ENCODE measurements at places on chromosomes 11 and 22.

DNA sequence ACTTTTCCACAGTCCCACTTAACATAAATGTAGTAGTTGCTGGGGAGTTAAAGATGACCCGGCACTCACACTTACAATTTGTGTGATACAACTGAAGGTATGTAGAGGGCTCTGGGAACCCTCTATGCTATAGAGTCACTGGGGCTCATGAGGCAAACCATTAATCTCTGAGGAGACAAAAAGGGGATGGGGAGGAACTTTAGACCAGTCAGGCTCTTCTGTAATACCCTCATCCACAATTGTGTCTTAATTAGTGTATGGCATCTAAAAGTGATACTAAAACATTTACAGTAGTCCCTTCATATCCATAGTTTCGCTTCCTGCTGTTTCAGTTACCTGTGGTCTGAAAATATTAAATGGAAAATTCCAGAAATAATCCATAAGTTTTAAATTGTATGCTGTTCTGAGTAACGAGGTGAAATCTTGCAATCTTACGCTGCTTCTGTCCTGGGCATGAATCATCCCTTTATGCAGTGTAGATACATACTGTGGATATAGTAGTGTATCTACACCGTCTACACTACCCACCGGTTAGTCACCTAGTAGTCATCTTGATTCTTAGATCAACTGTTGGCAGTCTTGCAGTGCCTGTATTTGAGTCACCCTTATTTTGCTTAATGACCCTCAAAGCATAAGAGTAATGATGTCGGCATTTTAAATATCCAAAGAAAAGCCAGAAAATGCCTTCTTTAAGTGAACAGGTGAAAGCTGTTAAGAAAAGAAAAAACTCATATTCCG lies 12.2 kb downstream of the CBL start:
- DNase-seq, result no peak

DNA sequence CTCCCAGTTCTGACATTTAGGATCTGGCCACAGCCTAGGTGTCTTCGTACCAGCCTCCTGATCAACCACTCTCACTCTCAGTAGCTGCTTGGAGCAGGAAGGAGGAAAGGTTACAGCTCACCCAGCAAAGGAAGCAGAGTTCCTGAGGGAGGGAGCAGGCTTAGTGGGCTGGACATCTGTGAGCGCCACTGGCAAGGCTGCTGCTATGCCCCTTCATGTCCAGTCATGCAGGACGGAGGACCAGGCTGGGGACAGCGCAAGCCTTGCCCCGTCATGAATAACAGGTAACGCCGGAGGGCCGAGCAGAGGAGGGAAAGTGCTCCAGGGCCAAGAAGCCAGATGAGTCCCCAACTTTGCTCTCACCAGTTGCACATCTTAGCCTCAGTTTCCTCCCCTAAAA lies 25.8 kb downstream of the TPST2 start:
- DNase-seq, result no peak

GRCh38 chr11:125777309-125777708 lies 1.3 kb downstream of the PATE2 start:
- no peak for DNase-seq

DNA sequence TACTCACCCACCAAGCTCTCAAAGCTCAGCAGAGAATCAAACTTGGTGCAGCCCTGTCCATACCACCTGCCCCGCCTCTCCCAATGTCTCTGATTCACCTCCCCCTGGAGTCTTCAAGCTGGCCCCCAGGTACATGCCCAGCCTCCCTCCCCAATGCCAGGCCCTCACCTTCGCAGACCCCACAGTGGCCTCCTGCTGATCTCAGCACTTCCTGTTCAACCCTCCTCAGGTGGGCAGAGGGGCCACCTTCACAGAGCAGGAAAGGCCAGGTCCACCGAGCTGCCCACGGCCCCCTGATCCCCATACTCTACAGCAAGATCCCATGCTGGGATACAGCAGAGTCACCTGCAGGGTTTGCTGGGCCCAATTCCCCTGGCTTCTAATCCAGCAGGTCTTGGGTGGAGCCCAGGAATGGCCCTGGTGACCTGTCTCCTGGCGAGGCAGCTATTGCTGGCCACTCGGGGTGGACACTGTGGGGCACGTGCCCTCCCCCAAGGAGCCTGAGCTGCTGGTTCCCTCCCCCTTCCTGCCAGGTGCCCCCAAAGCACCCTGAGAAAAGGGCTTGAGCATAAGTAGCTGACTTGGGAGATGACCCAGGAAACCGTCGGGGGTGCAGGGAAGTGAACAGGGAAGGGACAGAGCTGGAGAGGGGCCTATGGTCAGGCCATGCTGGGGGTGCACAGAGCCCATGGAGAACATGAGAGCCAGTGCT lies 150.7 kb downstream of the BRD1 start:
- DNase-seq, result no peak
